GM23338 (cell line): ENCODE measurements at places on chromosomes 4 and X.

DNA sequence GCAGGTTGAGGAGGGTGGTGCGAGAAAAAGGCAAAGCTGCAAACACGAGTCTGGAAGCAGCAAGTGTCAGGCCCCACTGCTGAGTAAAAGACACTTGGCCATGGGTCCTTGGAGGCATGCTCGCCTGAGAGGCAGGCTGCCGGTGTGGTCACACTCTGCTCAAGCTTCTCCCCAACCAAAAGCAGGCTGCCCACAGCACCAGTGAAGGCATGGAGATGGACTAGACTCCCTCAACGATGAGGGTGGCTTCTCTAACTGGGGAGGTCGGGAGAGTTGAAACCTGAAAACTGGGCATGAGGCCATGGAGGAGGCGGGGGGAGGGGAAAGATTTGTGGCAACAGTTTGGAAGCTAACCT lies 86.5 kb downstream of the ATG4A start:
- DNase-seq, result no peak
- H3K4me3 ChIP-seq, result no peak overlapping the region
- no peaks in the 10 kb centered on the region for H3K4me1 ChIP-seq
- H3K27ac ChIP-seq, result no peak overlapping the region
- no peaks in the 10 kb centered on the region for H3K36me3 ChIP-seq

- no peak overlapping the region for H3K4me3 ChIP-seq
- H3K27me3 ChIP-seq, result no peaks in the 10 kb centered on the region
- H3K4me1 ChIP-seq, result no peaks in the 10 kb centered on the region
- no peak overlapping the region for H3K27ac ChIP-seq
These were observed 677.4 kb upstream of the NDST4 start for GRCh38 chr4:115790812-115791211.

DNA sequence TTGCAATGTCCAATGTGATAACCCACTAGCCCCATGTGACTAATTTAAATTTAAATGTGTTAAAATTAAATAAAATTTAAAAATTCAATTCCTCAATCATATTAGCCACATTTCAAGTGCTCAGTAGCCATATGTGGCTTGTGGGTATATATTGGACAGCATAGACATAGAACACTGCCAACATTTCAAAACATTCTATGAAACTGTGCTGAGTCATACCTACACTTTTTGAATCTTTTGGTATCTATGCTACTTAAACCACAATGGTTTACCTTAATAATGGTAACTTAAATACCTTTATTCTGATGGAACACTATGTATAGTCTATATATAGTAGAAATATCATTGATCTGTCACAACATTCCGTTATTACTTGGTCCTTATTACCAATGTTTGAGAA lies 223.4 kb upstream of the ATOH1 start:
- no peaks in the 10 kb centered on the region for H3K4me1 ChIP-seq
- H3K27me3 ChIP-seq, result no peaks in the 10 kb centered on the region
- H3K36me3 ChIP-seq, result no peaks in the 10 kb centered on the region
- H3K4me3 ChIP-seq, result no peak overlapping the region

GRCh38 chrX:152925835-152926234 lies 28.0 kb downstream of the ZNF185 start:
- H3K4me1 ChIP-seq, result no peaks in the 10 kb centered on the region
- H3K27ac ChIP-seq, result no peak overlapping the region
- no peak overlapping the region for H3K4me3 ChIP-seq
- no peak for DNase-seq
- H3K27me3 ChIP-seq, result no peaks in the 10 kb centered on the region
- no peaks in the 10 kb centered on the region for H3K36me3 ChIP-seq

DNA sequence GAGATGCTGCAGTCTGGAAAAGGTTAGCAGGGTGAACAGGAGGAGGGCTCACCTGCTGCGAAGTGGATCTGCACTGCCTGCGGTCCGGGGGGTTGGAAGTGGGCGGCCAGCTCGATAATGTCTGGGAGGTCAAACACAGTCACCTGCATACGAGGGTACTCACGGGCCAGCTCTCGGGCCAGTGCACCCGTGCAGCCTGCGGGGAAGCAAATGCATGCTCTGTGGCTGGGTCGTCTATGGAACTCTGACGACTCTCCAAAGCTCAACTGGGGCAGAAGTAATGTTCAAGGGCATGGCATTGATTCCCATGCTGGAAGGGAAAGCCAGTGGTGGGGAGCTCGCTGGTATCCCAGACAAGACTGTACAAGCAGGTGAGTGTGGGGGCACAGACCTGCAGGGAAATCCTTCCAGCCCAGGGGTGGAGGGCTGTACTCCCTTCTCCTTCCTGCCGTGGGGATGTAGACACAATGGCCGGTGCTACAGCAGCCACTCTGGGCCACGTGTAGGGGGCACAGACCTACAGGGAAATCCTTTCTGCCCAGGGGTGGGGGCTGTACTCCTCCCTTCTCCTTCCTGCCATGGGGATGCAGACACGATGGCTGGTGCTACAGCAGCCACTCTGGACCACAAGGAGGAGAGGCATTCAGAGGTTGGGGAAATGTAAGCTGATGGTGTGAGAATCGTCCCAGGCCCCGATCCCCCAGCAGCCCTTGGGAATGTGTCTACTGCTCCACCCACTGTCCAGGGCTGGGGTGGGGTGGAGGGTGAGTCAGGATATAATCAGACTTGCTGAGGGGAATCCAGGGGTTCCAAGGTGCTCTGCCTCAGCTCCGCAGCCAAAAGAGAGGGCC lies 26.2 kb upstream of the SLC25A6 start:
- no peak for DNase-seq
- no peaks in the 10 kb centered on the region for H3K27me3 ChIP-seq
- no peak overlapping the region for H3K27ac ChIP-seq
- H3K4me1 ChIP-seq, result no peaks in the 10 kb centered on the region

DNA sequence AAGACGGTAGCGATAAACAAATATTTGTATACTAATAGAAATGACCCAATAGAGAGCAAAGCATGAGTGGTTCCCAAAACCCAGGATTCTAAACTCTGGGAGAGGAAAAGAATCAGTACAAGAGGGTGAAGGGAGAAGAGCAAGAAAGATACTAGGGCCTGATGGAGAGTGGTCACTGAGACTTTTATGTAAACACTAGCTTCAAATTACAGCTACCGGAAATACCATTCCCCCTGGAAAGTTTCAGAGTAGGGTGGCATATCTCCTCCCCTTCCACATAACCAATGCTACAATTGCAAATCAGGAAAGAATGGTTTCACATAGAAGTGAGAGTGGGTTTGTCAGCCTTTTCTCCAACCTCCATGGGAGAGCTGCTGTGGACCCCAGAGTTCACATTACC lies 77.1 kb downstream of the EIF4E start:
- peaks cover 14% of the 10 kb centered on the region for H3K4me1 ChIP-seq
- H3K27ac ChIP-seq, result peak overlapping the region; percentile 61; the same call in 1 of the 2 replicates
- no peaks in the 10 kb centered on the region for H3K36me3 ChIP-seq
- DNase-seq, result peak; percentile 59
- no peak overlapping the region for H3K4me3 ChIP-seq
- H3K27me3 ChIP-seq, result no peaks in the 10 kb centered on the region

DNA sequence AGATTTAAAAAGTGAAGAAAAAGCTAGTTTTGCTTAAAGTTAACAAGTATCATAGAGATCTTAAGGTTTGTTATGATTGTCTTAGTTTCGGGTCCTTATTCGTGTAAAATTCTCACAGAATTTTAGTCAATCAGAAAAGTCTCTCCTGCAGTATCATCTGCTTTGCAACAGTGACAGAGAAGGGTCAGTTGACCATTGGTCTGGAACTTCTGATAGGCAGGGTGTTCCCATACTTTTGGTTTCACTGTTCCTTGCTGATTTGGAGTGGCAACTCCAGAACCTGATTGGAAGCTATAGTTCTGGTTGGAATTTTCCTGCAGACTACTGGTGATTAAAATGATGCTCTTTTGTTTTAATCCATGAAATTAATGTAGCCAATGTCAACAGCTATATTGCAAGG lies 1.8 kb downstream of the IL15 start:
- no peak overlapping the region; the same call in 1 of the 2 replicates for H3K4me3 ChIP-seq
- no peak overlapping the region for H3K27ac ChIP-seq
- H3K27me3 ChIP-seq, result peaks cover 35% of the 10 kb centered on the region

DNA sequence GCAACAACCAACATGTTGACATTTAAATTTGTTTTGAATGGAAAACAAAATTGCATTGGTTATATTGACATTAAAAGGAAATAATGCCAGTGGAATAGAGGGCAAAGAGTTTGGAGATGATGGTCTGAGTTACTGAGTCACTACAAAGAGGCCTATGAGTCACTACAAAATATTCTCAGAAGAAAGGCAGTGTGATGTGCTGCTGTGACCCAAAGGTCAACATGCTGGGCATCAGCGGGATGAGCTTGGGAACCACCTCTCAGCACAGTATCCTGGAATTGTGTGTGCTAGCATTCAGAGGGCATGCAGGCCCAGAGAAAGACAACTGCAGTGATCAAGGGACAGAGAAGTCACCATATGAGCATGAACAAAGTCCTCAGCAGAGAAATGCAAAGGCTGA lies 2.8 kb downstream of the CMC4 start:
- H3K4me1 ChIP-seq, result no peaks in the 10 kb centered on the region; the same call in 1 of the 2 replicates
- no peak overlapping the region for H3K4me3 ChIP-seq
- DNase-seq, result no peak
- no peaks in the 10 kb centered on the region for H3K36me3 ChIP-seq
- H3K27ac ChIP-seq, result no peak overlapping the region
- no peaks in the 10 kb centered on the region for H3K27me3 ChIP-seq

DNA sequence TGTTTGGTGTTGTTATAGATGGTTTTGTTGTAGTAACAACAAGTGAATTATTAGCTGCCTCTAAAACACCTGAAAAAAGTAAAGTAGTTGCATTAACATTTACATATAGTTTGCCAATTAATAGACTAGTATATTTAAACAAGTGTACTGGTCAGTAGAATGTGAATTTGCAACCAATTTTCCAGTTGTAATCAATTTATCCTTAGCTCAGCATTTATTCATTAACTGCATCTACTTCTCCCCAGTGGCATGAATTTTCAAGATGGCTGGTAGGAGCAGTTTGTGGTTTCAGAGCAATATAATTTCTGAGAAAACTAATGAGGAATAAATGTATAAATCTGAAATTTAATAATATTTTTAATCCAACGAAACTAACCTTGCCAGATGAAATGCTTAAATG lies 37.9 kb downstream of the EMCN start:
- H3K27ac ChIP-seq, result no peak overlapping the region
- DNase-seq, result no peak
- no peaks in the 10 kb centered on the region for H3K27me3 ChIP-seq
- peaks cover 3% of the 10 kb centered on the region; the same call in 1 of the 2 replicates for H3K4me1 ChIP-seq
- H3K4me3 ChIP-seq, result no peak overlapping the region

- 0 out of 2 replicates have a peak overlapping the region, but pooled peaks have one; percentile 33 for H3K27ac ChIP-seq
- H3K4me3 ChIP-seq, result no peak overlapping the region
These were observed 50.1 kb downstream of the RASGEF1B start for GRCh38 chr4:81421346-81422218.

- DNase-seq, result peak; percentile 20
- H3K27ac ChIP-seq, result no peak overlapping the region
- H3K36me3 ChIP-seq, result no peaks in the 10 kb centered on the region
- H3K4me1 ChIP-seq, result peaks cover 7% of the 10 kb centered on the region
- no peak overlapping the region for H3K4me3 ChIP-seq
These were observed 48.0 kb upstream of the LAS1L start for GRCh38 chrX:65582450-65583082.

- no peak overlapping the region for H3K27ac ChIP-seq
- no peaks in the 10 kb centered on the region for H3K36me3 ChIP-seq
- H3K27me3 ChIP-seq, result no peaks in the 10 kb centered on the region
These were observed 390.5 kb upstream of the TECRL start for GRCh38 chr4:64799751-64800150.

DNA sequence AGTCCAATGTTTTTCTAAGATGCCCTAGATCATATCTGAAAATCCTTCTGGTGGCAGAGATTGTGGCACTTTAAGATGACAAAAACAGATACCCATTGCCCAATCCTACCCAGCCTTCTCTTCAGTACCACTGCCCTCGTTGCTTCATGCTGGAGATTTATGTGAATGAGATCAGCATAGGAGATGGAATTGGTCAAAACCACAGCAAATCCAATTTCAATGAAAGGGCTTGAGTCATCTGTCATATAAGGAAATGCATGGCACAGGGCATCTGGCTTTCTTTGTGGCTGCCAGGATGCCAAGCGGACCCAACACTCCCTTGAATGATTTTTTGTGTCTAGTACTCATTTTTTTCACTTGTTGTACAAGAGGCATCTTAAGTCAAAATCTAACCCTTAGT lies 16.8 kb downstream of the AFF2 start:
- H3K27ac ChIP-seq, result no peak overlapping the region
- no peaks in the 10 kb centered on the region for H3K27me3 ChIP-seq
- H3K4me1 ChIP-seq, result peaks cover 9% of the 10 kb centered on the region
- no peak for DNase-seq
- H3K36me3 ChIP-seq, result no peaks in the 10 kb centered on the region

- H3K36me3 ChIP-seq, result peaks cover 17% of the 10 kb centered on the region; the same call in 1 of the 2 replicates
- peak overlapping the region; percentile 97 for H3K4me3 ChIP-seq
- H3K27ac ChIP-seq, result no peak overlapping the region
- peaks cover 17% of the 10 kb centered on the region for H3K4me1 ChIP-seq
These were observed 1.7 kb upstream of the SRP72 start for GRCh38 chr4:56465599-56466295.

DNA sequence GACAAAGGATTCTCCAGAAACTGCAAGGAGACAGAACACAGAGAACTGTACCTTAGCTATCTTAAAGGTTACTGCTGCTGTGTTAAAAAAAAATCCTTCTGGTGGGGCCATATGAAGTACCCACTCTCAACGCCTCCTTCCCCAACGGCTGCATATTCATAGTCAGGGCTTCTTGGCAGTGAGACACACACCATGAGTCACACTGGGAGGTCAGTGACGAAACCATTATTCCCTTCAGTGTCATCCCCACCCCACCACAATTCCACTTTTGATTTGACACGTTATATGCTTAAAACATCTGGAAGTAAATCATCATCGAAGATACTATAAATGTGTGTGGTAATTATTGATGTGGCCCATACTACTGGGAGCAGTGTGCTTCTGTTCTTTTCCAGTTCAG lies 271.5 kb downstream of the LDB2 start:
- H3K27ac ChIP-seq, result no peak overlapping the region
- H3K36me3 ChIP-seq, result no peaks in the 10 kb centered on the region
- no peak overlapping the region for H3K4me3 ChIP-seq
- H3K27me3 ChIP-seq, result no peaks in the 10 kb centered on the region
- DNase-seq, result no peak

DNA sequence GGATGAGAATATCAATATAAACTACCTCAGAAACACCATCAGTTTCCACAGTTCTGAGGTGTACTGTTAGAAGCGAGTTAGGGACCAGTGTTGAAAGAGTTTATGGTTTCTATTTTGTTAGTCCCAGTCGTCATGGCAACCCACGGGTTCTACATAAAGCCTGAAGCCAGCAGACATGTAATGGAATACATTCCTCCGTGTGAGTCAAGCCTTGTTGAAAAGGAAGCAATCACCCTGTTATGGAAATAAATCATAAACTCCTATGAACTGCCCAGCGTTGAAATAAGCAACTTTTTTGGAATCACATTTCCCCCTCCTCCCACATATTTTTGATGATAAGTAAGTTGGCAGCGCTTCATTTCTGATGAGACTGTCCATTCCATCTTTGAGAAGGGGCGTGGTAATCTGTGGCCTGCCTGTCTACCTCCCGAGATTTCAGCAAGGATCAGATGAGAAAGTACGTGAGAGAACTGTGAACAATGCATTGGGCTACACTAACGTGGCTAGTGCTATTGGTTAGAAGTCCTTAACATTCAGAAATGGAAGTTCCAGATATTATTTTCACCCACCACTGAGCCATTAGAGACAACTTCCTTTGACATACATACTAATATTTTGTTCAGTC lies 40.4 kb upstream of the PDHA1 start:
- H3K27ac ChIP-seq, result no peak overlapping the region
- no peak for DNase-seq
- H3K4me3 ChIP-seq, result no peak overlapping the region
- H3K36me3 ChIP-seq, result no peaks in the 10 kb centered on the region

GRCh38 chr4:88457307-88458103 lies 586 bp downstream of the HERC5 start:
- H3K4me3 ChIP-seq, result peak overlapping the region; percentile 70
- H3K4me1 ChIP-seq, result peaks cover 20% of the 10 kb centered on the region
- H3K36me3 ChIP-seq, result no peaks in the 10 kb centered on the region
- peaks cover 21% of the 10 kb centered on the region for H3K27me3 ChIP-seq
- DNase-seq, result peak; percentile 77
